Cortex of kidney (tissue), 1 donor: ENCODE measurements at places on chromosomes 16 and 17.

- DNase-seq = no peak
Observed at GRCh38 chr17:9355846-9356245, 219.8 kb downstream of the STX8 start.

- DNase-seq = no peak
Observed at GRCh38 chr17:44910231-44911106, 4.8 kb downstream of the GFAP start.

- DNase-seq = no peak
Observed at GRCh38 chr16:58582971-58583765, 46.5 kb downstream of the CNOT1 start.

DNA sequence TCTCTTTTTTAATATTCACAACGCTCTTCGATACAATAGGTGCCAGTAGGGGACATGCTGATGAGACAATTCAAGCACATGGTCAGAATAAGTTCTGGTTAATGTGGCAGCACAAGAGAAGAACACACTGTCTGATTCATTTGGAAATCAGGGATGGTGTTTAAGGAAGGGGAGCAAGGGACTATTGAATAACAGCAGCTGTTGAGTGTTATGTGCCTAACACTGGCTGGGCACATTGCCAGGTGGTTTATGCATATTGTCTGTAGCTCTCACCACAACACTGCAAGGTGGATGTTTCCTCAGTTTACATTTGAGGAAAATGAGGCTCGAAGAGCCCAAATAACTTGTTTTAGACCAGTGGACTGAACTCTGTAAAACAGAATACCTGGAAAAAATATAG lies 44.2 kb downstream of the LYRM9 start:
- DNase-seq = no peak

DNA sequence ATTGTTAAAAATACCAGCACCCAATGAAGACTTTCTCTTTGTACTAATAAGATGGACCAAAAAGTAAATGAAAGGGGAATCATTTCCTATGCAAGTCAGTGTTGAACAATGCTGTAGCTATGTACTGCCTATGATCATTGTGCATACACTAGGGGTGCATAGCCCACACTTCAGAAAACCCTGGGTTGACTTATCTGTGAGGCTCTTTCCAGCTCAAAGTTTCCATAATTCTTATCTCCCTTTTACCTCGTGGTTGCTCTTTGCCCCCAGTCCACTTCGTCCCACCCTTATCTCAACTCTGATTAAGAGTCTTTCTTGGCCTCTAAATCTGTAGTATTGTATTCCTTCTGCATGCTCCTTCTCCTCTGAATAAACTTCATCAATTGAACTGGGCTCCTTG lies 336.8 kb downstream of the SHISA9 start:
- no peak for DNase-seq

GRCh38 chr16:76571755-76572154 lies 294.6 kb downstream of the CNTNAP4 start:
- DNase-seq = no peak

DNA sequence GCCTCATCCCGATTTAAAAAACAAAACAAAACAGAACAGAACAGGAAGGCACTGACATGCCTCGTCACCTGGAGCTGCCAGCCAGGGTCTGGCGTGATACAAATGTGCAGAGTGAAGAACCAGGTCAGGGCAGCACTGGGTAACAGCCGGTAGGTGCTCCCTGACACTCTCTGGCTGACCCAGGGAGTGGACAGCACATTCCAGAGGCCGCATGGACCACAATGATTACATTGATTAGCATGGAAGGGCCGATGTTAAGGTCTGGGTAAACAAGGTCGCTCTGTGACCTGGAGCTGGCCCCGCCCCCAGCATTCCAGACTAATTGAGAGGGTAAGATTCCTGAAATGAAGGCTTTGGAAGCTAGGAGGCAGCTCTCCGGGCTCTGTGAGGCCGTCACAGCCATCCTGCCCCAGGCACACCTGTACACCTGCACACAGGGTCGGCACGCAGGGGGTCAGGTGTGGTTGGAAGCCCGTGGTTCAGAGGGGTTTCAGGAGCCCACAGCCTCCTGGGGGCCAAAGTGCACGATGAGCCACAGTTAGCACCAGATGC lies 21.4 kb downstream of the PIEZO1 start:
- DNase-seq = no peak

DNA sequence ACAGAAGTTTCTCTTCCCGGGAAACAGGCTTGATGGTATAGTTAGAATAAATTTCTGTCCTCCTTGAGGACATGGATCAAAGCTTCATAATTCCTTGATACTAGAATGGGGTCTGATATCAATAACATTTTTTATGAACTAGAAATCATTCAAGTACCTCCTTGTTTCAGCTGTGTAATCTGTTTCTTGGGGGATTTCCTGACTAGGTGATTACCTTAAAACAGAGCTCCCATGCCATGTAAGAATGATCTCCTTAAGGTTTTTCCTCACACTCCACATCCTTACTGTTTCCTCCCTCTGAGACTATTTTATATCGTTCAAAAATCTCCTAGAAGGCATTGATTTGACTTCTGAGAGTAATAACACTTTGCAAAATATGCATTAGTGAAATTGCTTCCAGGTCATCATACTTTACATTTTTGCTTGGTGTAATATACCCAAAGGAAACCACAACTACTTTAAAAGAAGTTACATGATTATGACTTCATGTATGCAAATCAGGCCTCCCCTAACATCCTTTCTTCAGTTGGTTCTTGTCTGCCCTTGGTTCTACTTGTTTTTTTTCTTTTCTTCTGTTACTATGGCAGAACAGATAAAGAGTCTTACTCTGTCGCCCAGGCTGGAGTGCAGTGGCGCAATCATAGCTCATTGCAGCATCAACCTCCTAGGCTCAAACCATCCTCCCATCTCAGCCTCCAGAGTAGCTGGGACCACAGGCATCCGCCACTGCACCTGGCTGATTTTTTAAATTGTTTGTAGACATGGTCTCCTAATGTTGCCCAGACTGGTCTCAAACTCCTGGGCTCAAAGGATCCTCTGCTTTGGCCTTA lies 388.8 kb downstream of the ZFHX3 start:
- DNase-seq = no peak

- DNase-seq = no peak
Observed at GRCh38 chr17:73481676-73482075, 162.6 kb downstream of the SDK2 start.

DNA sequence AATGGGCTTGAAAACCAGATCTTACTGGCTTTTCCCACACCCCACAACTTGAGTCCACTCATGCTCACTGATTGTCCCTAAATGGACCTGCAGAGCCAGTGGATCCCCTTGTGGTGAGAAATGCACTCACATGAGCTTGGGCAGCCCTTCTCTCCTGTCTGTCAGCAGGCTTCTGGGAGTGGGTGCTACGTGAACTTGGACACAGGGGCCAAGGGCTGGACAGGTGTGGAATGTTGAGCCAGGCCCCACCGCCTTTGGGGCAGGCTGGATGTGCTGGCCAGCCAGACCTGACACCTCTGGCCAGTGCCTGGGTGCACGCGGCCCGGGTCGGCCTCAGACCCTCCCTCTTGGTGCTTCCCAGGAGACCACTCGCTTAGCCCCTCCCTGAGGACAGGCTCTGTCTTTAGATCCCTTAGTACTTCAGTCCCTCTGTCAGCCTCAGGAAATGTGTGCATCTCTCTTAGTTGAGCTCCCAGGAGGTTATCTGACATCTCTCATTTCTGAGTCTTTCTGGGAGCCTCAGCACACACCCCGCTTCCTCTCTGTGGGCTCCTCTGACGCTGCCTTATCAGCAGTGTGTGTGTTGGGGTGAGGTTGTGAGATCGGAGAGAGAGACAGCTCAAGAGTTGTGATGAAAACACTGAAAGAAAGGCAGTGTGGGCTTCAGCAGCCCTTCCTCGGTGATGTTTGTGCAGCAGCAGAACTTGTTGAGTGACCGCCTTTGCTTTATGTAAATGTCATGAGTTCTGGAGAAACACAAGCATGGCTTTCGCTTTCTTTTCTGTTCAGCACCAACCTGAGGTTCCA lies 117.0 kb downstream of the RAB11FIP4 start:
- DNase-seq = no peak

DNA sequence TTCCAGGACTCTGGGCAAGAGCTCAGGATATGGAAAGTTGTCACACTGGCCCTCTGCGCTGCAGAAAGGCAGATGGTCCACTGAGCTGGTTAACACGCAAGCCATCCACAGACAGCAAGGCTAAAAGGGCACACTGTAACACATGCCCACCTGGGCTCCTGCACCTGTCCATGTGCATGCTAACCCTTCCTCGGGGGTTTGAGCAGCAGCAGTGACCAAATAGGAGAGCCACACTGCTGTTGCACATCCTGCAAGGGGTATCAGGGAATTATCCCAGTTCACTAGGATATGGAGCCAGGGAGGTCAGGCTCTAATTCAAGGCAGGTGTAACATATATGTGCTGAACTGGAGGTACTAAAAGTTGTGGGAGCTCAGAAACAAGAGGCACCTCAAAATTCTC lies 471.0 kb upstream of the CDH5 start:
- DNase-seq = no peak

DNA sequence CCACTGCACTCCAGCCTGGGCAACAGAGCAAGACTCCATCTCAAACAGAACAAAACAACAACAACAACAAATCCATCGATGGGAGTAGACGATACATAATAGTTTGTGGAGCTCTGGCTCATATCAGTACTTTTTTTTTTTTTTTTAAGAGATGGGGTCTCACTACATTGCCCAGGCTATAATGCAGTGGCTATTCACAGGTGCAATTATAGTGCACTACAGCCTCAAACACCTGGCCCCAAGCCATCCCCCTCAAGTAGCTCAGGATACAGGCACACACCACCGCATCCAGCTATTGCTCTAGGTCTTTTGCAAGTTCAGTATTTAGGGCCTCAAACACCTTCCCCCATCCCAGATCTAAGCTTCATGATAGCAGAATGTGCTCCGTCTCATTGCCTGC lies 110.6 kb downstream of the KATNIP start:
- DNase-seq = no peak
